Stimulated activated CD4-positive, alpha-beta T cell treated with anti-CD3 and anti-CD28 coated beads, TNF-alpha, amount 100 ng/mL, for 48 hours (primary cell): ENCODE measurements at places on chromosomes 6 and 20.
A peak's percentile ranks its signal among the peaks of the same experiment; 100 is the strongest.

GRCh38 chr6:32968093-32968866 is at the start of gene BRD2:
Gene BRD2, plus strand, starts transcription at chr6:32968594. Its CDS starts 4,305 bp downstream, at chr6:32972899.
- peak; percentile 93 for DNase-seq

GRCh38 chr20:45450097-45450818 is 19.3 kb upstream of the WFDC2 start:
- DNase-seq: no peak

GRCh38 chr6:145139140-145139850 is 596.0 kb downstream of the EPM2A start:
- no peak for DNase-seq

- DNase-seq: no peak
These were observed 385.5 kb upstream of the TSHZ2 start for GRCh38 chr20:52586660-52587059.

DNA sequence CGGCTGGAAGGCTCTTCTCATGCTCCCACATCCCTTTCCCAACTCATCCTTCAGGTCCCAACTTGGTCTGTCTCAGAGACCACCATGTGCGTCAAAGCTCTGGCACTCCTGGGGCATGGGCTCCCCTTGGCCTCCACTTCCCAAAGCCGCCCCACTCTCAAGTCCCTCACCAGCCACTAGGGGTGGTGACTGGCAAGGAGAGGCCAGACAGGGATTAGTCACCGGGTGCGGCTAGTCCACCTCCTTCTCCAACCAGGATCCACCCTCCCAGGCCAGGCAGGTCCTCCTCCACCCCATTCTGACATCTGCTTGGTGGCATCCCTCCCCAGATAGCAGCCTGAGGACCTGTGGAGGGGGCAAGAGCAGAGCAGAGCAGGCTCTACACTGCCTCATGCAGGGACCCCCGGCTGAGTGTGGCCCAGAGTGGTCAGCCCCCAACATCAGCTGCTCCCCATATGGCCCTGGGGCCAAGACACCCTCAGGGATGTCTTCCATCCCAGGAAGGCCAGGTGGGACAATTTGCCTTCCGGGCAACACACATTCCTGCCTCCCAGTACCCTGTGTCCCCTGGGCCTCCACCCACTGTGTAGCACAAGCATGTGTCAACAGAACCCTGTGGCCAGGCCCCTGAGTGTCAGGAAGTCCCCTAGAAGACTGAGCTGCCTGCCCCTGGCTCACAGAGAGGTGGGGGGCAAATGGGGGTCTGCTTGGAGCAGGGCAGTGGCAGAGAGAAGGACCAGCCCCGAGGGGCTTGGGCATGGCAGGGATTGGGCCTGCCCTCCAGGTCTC is 29.2 kb downstream of the YTHDF1 start:
- no peak for DNase-seq

DNA sequence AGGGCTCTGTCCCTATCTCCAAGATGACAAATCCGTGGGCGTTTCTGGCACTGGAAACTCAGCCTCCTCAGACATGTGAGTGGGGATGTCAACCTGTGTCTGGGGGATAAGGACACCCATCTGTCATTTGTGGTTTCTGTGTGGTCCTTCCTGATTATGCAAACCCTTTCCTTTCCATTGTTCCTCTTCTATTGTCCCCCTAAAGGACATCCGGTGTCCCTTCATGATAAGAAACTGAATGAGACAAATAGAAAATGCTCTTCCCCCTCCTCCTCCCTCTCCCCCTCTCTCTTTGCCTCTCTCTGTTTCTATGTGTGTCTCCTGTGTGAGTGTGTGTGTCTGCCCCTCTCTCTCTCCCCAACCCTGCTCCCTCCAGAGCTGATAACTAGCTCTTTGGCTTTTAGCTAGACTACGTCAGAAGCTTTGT is 11.5 kb upstream of the GLP1R start:
- no peak for DNase-seq

DNA sequence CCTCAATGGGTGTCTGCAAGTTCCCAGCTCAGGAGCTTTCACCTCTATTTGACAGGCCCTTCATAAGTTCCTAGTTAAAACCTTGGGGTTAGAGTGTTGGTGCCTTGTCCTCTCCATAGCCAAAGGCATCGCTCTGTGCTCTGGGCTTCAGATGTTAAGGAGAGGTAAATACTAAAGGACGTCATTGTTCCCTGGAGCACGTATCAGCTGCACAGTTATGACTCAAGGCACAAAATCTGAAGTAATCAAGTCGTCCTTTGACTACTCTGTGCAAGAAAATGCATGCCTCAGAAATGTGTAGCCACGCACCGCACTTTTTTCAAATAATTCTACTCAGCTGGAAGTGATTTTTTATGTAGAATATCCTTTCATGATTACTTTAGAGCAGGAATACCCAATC is 240.8 kb upstream of the QKI start:
- no peak for DNase-seq

DNA sequence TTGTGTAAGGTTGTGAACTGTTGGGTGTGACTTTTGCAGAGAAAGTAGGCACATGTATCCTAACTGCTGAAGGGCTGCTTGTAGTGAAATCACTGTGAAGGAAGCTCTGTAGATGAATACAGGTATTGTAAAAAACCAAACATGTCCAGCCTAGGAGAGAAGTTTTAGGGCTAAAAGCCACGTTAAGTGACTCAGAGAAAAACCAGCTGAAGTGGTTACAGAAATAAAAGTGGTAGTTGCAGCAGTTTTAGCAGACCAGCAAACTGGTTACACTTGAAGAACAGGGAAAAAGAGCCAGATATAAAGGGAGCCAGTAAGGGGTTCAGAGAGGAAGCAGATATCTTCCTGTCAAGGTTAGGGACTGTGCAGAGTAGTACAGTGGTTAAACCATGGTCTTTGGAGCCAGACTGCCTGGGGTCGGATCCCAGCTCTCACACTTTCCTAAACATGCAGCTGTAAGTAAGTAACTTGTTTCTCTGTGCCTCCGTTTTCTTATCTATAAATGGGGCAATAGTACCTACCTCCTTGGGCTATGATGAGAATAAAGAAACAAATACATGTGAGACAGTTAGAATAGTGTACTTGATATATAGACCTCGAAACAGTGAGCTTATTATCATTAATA is 33.8 kb upstream of the RNF8 start:
- no peak for DNase-seq

DNA sequence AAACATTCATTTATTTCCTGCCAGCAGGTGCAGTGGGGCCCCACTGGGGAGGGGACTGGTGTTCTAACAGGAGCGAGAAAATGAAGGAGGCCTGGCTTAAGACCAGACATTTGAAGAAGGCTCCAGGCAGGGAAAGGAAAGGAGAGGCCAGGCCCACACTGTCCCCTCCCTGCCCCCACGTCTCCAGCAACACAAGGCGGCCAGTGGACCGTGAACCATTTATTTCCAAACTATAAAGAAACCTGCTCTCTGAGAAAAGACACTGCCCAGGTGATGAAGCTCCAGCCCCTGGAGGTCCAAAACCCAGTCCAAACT is 41.4 kb upstream of the CDH22 start:
- DNase-seq: no peak

- no peak for DNase-seq
These were observed 591.7 kb upstream of the NRSN1 start for GRCh38 chr6:23534351-23534750.

GRCh38 chr6:136975089-136975715 is 53.1 kb downstream of the SLC35D3 start:
- DNase-seq: no peak

- DNase-seq: no peak
These were observed 14.5 kb upstream of the TMEM170B start for GRCh38 chr6:11522812-11523605.

GRCh38 chr6:99940582-99940981 is 53.4 kb downstream of the MCHR2 start:
- DNase-seq: no peak

DNA sequence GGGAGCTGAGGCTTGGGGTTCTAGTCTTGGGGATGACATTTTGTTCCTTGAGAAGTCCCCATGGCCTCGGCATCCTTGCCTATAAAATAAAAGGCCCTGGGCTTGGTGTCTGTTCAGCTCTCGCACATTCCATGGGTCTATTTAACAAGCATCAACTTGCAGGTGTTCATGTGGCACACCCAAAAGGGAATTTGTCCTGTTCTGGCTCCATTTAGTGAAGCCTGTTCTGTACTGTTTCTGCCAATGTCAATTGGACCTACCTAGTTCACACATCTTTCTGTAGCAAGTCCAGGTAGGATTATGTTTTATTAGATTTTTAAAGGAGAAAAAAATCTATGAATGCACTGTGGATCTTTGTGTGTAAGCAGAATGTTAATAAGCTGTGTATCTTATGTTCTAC is 262.0 kb downstream of the HIVEP2 start:
- no peak for DNase-seq

GRCh38 chr6:152509916-152510315 is 127.2 kb downstream of the SYNE1 start:
- no peak for DNase-seq

- DNase-seq: no peak
These were observed 66.5 kb upstream of the PIM1 start for GRCh38 chr6:37103169-37104039.

DNA sequence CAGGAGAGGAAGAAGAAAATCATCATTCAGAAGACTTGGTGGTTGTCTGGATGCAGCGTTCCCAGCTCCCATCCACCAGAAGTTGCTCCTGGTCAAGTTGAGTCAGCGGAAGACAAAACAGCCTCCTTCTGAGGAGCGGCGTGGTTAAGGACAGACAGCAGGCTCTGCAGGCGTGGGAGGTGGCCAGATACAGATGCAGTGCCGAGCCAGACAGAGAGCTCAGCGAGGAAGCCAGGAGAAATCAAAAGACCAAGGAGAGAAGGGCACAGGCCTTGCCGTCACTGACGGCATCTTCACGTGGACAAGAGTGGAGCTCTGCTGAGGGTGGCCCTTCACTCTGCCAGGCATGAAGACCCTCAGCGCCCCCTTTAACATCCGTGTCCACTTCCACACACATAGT is 158.5 kb downstream of the THBS2 start:
- no peak for DNase-seq

DNA sequence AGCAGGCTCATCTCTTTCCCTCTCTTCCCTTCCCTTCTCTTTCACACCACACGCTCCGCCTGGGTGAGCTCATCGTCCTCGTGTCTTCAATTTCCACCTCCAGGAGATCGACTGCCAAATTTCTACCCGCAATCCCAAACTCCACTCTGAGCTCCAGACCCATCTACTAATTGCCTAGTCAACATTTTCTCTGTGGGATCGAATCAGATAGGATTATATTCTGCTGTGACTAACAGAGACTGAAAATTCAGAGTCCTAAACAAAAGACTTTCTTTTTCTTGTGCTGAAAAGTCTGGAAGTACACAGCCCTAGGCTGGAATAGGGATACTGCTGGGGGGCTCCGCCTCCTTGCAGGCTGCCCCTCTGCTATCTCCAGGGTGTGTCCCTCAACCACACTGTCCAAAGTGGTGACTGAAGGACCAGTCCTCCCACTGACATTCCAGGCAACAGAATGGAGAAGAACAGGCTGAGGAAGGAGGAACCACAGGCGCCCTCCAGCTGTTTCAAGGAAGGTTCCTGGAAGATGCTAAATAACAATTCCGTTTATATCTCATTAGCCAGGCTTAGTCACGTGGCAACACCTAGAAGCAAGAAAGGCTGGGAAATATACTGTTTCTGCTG is 5.0 kb upstream of the HSPA12B start:
- DNase-seq: no peak

DNA sequence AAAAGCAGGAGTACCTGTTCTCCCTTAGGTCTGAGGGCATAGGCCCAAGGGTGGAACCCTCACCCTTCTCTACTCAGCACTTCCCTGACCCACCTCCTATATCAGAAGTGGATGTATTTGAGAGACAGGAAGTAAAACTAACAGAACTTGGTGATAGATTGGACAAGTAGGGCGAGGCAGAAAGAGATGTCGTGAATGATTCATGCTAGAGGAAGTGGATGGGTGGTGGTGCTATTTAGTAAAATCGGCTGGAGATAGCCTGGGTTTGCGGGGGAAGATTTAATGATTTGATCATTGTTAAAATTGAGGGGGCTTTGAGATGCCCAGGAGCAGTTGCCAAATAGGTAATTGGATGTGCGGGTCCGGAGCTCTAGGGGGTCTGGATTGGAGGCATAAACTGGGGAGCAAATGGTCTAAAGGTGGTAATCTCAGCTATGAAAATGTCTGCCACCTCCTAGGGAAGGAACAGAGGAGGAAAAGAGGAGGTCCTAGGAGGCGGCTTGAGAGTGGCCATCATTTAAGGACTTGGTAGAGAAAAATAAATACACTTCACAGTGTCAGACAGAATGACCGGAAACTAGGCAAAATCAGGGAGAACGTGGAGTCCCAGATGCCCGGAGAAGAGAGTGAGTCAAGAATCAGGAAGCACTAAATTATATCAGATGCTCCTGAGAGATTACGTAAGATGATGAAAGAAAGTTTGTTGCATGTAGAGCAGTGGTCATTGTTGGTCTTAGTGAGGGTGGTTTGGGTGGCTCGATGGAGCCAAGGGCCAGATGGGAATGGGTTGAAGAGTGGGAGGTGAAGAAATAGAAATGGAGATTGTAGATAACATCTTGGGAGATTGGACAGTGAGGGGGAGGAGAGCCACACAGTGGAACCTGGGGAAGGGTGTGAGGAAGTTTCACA is 142.0 kb downstream of the CEP57L1 start:
- no peak for DNase-seq

DNA sequence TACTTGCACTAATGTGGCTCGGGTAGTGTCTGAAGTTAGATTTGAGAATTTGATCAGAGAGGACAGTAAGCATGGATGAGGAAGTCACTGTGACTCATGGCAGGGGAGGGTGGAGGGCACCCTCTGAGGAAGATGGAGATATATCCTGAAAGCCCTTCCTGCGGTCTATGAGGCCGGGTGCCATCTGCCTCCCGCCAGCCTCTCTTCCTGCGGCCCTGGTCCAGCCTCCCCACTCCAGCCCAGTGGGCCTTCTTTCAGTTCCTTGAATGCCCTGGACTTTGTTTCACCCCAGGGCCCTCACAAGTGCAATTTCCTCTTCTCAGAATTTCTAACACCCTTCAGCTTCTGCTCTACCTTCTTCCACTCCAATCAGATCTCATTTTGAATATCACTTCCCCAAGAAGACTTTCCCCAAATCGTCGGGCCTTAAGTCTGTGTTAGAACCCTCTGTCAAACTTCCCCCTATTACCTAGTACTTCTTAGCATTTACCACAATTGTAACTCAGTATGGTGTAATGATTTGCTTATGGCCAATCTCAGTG is 20.2 kb upstream of the TNFAIP3 start:
- DNase-seq: no peak

DNA sequence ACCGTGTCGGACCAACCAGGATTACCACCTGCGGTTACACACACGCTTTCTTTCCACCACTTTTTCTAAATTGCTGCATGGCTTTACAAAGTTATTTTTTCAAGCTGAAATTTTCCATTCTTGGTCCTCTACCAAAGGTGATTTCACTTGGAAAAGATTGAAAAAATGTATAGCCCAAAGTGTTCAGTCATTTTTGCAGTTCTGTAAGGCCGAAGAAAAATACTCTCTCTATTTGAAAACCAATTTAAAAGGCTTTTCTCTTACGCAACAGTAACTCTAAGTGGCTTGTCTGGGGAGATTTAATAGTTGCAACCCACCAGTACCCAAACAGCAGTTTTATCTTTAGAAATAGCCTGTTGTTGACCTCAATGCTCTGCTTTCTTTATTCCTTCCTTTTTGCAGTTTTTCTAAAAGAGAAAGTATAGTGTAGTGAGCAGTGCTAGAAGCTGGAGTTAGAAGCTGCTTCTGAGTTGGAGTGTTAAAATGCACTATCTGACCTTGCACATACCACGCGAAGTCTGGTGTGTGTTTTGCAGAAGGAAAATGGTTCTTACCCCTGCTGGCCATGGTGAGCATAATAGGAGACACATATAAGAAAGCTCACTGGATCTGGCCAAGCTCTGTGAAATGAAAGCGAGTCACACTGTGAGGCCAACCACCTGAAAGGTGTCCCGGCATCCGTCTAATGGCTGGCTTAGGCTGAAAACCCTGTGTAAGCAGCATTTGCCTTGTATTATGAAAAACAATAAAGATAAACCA is 271.6 kb upstream of the PRND start:
- DNase-seq: no peak

- DNase-seq: no peak
These were observed 11.5 kb downstream of the SNX9 start for GRCh38 chr6:157834549-157834948.
